PC-9 (cell line): ENCODE measurements at places on chromosomes 1 and 21. TPM values are rescaled to one million over a fixed set of nuclear protein-coding genes. Genes with fewer than 3 reads are reported as not detected.

DCAF6 gene
- 51.8 and 77.4 TPM in 2 replicates for total RNA-seq

ATP1B1 gene
- total RNA-seq: 110 and 113 TPM in 2 replicates

ZNF593OS gene
- not detected in 2 replicates for total RNA-seq

IGSF3 gene
- total RNA-seq: 27.8 and 30.1 TPM in 2 replicates

S1PR1 gene
- total RNA-seq: 0.15 and 0.68 TPM in 2 replicates

HCRTR1 gene
- total RNA-seq: not detected in 2 replicates

IQGAP3 gene
- total RNA-seq: 63.1 and 63.4 TPM in 2 replicates

MAP10 gene
- total RNA-seq: 0.13 TPM in 1 of 2 replicates, not detected in the other

UBE2U gene
- total RNA-seq: not detected in 2 replicates

FCRLB gene
- 1.0 and 1.5 TPM in 2 replicates for total RNA-seq

CAPN8 gene
- total RNA-seq: 85.6 and 94.7 TPM in 2 replicates

NSUN4 gene
- 31.7 and 33.9 TPM in 2 replicates for total RNA-seq

CD160 gene
- not detected in 2 replicates for total RNA-seq

TRIM58 gene
- total RNA-seq: not detected in 2 replicates

IFNLR1 gene
- 5.5 and 8.1 TPM in 2 replicates for total RNA-seq
